ENCODE measurements at places on chromosomes 3 and 15. TPM values are rescaled to one million over a fixed set of nuclear protein-coding genes. Genes with fewer than 3 reads are reported as not detected.

FOXB1 gene
- not detected for polyA plus RNA-seq

DNA sequence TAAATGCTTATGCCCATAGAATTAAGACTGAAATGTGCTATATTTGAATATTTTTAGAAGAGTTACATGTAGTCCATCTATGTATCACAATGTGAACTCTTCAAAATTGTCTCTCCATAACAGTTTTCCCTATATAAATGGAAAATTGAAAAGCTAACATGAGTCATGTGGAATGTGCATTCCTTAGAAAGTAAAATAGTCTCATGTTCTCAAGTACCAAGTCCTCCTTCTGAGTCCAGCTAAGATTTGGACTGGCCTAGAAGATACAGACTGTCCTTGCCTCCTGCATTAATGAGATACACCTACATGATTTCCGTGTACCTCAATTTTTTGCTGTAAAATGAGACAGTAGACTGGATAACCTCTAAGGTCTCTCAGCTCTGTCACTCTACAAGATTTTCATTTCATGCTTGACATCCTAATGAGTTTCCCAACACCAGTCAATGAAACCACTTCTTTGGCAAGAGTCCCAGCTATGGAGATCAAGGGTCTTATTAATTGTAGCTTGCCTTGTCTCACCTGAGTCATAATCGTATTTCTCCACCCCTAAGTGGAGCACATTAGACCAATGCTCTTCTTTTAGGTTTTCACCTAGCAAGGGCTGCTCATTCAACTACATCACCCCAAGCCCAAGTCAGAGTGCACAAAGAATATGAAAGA is 350.6 kb upstream of the IL12A start:
- DNase-seq: no peak

GRCh38 chr3:112005091-112005672 is 6.5 kb downstream of the TAGLN3 start:
- DNase-seq: peak; percentile 83

DNA sequence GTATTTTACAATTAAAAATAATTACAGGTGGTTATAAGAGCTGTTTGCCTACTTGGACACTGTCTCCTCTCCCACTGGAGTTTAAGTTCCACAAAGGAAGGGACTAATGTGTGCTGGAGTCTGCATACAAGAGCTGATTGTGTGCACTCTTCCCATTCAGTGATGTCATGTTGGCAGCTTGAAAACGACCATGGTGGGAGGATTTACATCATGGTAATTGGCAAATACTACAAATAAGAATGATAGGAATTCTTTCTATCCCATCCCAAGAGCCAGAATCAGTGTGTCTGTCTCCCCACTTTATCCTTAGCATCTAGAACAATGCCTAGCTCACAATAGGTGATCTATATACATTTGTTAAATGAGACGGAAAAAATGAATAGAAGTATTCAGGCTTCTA is 14.1 kb downstream of the ITGA11 start:
- no peak for DNase-seq

DNA sequence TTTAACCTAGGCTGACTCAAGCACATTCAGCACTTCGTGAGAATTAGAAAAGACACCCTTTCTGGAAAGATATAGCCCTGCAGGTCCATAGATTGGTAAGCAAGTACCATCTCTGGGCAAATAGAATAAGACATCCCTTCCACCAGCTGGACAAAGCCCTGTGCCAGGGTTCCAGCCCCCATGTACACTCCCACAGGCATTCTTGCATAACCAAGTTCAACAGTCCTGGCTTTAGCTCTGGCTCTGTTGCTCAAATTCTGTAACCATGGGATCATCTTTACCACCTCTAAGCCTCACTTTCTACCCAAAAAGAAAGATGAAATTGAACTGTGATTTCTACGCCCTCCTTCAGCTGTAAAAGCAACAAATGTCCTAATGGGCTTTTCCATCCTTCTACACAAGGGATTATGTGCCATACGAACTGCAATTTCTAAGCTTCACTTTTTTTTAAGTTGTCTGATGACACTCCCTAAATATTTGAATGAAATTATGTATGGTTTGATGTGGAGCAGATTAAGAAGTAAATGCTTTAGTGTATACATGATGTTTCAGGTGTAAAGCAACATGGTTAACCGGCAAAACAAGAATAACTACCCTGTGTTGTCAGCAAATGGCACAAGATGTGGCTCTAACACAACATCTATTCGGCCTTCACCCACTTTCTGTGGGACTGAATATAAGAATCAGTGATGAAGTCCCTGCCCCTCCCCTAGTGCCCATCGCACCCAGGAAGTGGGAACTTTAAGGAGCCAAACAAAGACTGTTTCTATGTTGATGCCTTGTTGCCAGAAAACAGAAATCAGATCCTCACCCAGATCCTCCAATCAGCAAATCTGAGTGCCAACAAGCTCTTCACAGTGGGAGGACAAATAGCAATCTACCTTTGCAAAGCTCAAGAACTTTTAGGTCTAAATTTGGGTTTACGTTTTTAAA is 165.7 kb downstream of the P3H2 start:
- no peak for DNase-seq

- DNase-seq: no peak
These were observed 123.2 kb upstream of the PLCL2 start for GRCh38 chr3:16761571-16761970.

Data from foreskin keratinocyte (primary cell).